Umbilical cord (tissue), 2 donors: ENCODE measurements at places on chromosomes 11 and 22. TPM values are rescaled to one million over a fixed set of nuclear protein-coding genes. Genes with fewer than 3 reads are reported as not detected.

Gene LRRC74B
- total RNA-seq = 0.24 TPM

Gene DNAJB7
- total RNA-seq = 3.1 TPM

Gene LAYN
- total RNA-seq = 8.7 TPM

Gene KRTAP5-1
- not detected for total RNA-seq

Gene OR52I2
- total RNA-seq = 4.8 TPM

Gene HTR3A
- not detected for total RNA-seq

Gene MYRF
- 14.2 TPM for total RNA-seq

GRCh38 chr22:44413211-44413610 lies 84.8 kb downstream of the RTL6 start:
- no peak for DNase-seq

DNA sequence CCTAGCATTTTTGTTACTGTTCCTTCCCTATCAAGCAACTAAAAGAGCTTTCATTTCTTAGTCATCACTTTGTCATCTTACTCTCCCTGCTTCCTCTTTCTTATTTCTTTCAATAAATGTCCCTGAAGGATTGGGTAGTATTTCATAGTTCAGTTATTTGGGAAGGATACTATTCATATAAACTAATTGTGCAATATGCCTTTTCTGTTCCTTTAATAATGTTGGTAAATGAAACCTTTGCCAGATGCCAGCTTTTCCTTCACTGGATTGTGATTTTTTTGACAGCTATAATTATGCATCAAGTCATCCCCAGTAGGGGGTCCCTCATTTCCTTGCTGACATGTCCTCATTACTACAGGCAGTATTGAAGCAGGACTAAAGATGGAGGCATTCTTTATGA lies 101.7 kb downstream of the ATM start:
- DNase-seq = no peak

DNA sequence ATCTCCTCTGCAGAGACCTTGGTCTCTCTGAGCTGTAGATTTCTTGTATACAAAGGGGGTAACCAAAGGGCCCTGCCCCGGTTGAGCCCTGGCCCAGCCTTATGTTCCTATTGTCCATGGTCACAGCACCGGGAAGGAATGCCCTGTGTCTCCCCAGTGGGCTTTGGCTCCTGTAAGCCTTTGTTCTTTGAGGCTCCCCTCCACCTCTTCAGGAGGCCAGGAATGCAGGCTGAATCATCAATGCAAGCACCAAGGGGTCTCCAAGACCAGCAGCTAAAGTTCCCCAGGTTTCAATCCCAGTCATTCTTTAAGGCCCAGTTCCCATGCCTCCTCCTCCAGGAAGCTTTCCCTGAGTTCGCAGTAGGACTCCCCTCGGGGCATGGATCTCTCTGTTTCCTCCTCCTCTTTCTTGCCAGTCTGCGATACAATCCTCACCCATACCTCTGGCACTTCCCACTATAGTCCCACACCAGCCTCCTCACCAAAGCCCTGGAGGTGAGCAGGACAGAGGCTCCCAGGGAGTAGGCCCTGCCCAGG lies 29.2 kb upstream of the KLHL35 start:
- DNase-seq = no peak

DNA sequence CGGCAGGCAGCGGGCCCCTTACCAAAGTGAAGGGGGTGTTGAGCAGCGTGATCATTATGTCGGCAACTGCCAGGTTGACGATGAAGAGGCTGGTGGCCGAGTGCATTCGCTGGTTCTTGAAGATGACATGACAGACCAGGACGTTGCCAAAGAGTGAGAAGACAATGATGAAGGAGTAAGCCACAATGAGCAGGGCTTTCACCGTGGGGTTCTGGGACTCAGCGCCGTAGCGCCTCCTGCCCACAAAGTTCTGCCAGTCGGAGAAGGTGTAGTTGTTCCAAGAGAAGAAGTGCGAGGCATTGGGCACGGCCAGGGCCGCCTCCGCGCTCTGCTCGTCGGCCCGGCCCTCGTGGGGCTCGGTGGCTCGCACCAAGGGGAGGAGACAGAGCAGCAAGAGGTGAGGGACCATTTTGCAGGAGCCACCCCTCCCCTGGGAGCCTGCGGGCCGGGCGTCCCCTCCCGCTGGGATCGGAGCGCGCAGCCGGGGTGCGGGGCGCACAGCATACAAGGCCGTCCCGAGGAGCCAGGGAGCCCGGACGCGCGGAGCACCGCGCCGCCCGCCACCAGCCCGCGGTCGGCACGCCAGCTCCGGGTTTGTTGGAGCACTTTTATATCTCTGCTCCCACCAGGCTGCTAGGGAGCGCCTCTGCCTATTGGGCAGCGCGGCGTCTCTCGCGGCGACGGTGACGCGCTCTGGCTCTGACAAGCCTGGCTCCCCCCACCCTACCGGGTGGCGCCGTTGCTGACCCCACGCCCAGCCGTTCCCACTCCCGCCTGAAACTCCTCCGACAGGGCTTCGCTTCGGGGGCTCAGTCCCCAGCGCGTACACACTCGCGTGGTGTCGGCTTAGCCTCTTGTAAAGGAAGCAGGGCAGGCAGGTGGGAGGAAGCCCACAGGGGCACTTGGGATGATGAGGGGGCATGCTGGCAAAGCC lies at the start of gene GPR83:
Gene GPR83 (minus strand): TSS at position 581 of the 934 bp plus-strand sequence. CDS start 172 bp downstream, at position 409.
- no peak for DNase-seq

DNA sequence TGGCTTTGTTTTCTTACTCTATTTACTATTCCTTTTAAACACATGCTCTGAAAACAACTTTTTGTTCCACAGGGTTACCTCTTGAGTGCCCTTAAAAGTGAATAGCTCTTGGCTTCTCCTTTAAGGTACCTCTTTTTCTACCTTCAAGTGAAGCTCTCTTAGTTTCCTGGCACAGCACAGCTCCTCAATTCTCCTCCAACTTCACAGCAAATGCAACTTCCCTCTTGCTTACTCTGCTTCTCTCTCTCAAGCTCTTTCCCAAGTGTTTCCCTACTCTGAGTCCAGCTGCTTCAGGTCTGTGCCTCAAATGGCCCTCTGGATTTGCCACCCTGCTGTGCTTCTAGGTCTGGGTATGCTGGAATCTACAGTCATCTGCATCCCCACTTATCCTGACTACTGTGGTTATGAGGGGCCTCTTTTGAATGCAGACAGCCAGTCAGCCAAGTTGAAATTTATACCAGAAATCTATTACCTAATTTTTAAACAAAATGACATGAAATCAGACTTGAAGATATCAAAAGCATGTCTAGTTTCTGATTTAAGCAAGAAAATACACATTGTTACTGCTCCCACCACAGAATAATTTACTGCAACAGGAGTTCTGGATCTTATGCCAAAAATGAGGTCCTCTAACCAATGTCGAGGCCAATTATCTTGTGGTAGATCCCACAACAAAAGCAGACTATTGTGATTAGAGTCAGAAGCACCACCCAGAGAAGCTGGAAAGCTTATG lies 371.1 kb downstream of the SOX6 start:
- DNase-seq = no peak

GRCh38 chr11:120063686-120064340 lies 74.1 kb downstream of the TRIM29 start:
- DNase-seq = no peak

DNA sequence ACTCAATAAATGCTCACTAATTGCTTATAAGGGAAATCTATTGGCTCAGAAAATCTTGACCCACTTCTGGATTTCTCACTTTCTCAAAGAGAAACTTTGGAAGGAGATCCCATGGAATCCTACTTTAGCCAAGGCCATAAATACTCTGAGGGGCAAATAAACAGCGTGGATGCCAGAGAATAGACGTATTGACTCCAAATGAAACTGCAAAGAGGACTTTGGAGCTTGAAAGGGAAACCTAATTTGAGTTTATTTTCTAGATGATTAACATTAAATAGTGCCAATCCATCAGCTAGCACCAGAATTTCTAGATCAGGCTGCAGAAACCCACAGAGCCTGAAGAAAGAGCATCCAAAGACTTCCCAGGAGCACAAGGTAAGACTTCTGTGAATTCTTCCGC lies at the start of gene MS4A18:
Gene MS4A18 (plus strand): TSS at position 301 of the 400 bp plus-strand sequence.
- DNase-seq = no peak
